ENCODE measurements at places on chromosomes 7 and 10. TPM values are rescaled to one million over a fixed set of nuclear protein-coding genes. Genes with fewer than 3 reads are reported as not detected.

CABCOCO1 gene
- total RNA-seq, result not detected

HOXA3 gene
- not detected for total RNA-seq

AKR1C1 gene
- 0.85 TPM for total RNA-seq

PRSS37 gene
- not detected for total RNA-seq

LIPF gene
- not detected for total RNA-seq

AMZ1 gene
- 0.88 TPM for total RNA-seq

LIPJ gene
- not detected for total RNA-seq

COL17A1 gene
- total RNA-seq, result not detected

CXCL12 gene
- total RNA-seq, result not detected

RADIL gene
- 0.05 TPM for total RNA-seq

NPFFR1 gene
- total RNA-seq, result not detected

ERVW-1 gene
- not detected for total RNA-seq

SNCG gene
- total RNA-seq, result not detected

ELFN1 gene
- total RNA-seq, result not detected

MOGAT3 gene
- not detected for total RNA-seq

LRIT1 gene
- not detected for total RNA-seq

ZNF800 gene
- 37.2 TPM for total RNA-seq

C10orf53 gene
- not detected for total RNA-seq

TRIM50 gene
- total RNA-seq, result not detected

C10orf71 gene
- not detected for total RNA-seq

TBXAS1 gene
- total RNA-seq, result 28.7 TPM

WASHC2A gene
- 35.0 TPM for total RNA-seq

CLDN3 gene
- not detected for total RNA-seq

RBP3 gene
- not detected for total RNA-seq

SPDYE2B gene
- not detected for total RNA-seq

GTF2I gene
- total RNA-seq, result 143 TPM

TUBAL3 gene
- total RNA-seq, result not detected

Data from activated CD4-positive, alpha-beta memory T cell treated with anti-CD3 and anti-CD28 coated beads, Interleukin-2, amount 10 ng/mL, durations not matched to agents 7 days and 5 days (primary cell).